ENCODE measurements at places on chromosomes 5 and 9.

GRCh38 chr5:102691434-102691833, 63.7 kb upstream of the PAM start:
- DNase-seq = no peak

DNA sequence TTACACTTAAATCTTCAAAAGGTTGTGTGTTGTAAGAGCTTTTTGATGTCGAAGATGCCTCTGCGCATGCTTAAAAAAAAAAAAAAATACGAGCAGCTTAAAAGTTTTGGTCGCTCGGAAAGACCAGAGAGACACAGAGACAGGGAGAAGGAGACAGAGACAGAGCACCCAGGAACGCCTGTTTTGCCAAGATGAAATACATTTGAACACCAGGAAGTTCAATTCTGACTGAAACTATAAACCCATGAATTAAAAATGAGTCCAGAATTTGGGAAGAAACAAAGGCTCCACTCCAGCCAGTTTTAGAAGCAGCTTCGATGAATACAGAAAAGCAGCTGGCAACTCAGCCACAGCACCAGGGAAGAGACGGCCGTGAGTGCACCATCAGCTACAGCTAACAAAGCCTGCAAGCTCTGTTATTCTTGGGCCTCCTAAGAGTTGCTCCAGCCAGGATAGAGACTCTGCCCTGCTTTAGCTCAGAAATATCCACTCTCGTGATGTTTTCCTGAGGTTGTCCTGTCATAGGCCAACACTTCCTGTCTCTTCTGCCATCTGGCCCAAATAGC, 2.5 kb upstream of the ZNF474 start:
- no peak for DNase-seq

DNA sequence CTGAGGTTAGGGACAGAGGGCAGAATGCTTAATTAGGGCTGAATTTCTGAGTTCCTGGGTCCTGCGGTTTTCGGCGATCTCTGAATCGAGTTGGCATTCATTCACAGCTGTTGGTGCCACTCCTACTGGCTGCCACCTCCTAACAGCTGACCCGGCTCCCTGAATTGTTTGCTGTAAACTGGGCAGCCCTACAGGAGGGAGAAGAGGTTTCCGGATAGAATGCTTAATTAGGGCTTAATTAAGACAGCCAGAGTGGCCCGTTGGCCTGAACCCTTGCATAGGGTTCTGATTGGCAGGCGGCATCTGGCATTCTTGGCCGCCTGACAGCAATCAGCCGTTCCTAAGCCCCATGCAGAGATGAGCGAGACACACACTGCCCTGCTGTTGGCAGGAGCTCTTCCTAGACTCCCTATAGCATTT, 25.7 kb downstream of the FRMPD1 start:
- no peak for DNase-seq

DNA sequence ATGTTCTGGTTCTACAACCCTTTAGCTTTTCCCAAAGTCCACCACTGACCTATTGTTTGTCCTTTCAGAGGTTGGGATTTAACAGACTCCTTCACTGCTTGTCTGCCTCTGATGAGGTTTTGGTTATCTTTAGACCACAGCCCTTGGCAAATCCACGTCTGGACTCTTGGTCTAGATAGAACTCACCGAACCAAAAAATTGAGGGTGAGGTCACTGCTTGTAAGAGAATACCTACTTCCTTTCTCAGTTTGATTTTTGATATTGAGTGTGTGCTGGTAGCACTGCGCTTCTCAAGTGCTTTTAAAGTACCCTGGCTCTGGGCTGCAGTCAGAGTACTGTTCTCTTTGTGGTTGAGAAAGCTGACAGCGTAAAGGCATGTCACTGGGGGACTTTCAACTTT, 61.7 kb downstream of the JMY start:
- no peak for DNase-seq

- DNase-seq = peak; percentile 70
Observed at GRCh38 chr5:94618029-94618492, 343 bp downstream of the KIAA0825 start.

DNA sequence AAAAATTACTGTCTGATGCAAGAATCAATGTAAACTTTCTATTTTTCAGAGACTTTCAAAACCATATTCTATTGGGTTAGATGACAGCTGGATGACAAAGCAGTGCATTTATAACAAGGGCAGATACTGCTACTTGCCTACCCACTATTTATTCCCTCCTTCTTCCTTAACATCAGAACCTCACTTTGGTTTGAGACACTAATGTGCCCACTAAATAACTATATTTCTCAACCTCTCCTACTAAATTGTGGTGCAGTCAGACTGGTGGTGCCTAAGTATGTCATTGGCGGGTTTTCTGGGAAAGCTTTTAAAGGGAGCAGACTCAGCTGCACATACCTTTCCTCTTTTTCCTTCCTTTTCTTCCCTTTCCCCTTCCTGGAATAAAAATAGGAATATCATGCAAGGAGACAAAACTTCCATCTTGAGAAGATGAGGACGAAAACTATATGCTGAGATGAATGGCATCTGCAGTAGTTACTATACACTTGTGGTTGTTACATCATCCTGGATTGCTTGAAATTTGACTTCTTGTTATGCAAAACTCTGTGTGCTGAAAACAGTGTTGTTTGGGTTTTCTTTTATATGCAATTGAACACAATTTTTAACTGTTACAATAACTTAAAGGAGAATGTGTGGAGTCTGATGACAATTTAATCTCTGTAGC, 43.8 kb downstream of the PRR16 start:
- DNase-seq = peak; percentile 35

DNA sequence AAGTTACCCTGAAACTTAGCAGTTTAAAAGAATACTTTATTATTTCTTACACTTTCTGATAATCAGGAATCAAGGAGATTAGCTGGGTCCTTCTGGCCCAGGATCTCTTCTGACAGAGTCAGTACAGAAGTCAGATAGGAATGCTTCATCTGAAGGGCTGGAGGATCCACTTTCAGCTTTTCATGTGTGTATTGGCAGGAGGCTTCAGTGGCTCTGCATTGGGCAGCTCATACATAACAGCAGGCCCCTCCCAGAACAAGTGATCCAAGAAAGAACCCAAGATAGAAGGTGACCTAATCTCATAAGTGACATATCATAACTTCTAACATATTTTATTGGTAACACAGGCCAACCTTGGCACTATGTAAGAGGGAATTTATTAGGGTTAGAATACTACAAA, 258.4 kb downstream of the HCN1 start:
- DNase-seq = no peak

DNA sequence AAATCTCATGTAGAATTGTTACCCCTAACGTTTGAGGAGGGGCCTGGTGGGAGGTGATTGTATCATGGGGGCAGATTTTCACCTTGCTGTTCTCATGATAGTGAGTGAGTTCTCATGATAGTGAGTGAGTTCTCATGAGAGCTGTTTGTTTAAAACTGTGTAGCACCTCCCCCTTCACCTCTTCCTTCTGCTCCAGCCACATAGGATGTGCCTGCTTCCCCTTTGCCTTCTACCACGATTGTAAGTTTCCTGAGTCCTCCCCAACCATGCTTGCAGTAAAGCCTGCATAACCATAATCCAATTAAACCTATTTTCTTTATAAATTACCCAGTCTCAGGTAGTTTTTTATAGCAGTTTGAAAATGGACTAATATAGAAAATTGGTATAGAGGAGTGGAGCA, 1783.7 kb upstream of the CDH9 start:
- no peak for DNase-seq
